ENCODE measurements at places on chromosomes 6 and 20.
A peak's percentile ranks its signal among the peaks of the same experiment; 100 is the strongest.

GRCh38 chr6:144782634-144783033 is 497.5 kb downstream of the UTRN start:
- H3K27me3 ChIP-seq = no peaks in the 10 kb centered on the region
- H3K36me3 ChIP-seq = peaks cover 1% of the 10 kb centered on the region
- peak; percentile 25 for DNase-seq
- no peak overlapping the region for H3K4me3 ChIP-seq
- H3K27ac ChIP-seq = no peak overlapping the region

DNA sequence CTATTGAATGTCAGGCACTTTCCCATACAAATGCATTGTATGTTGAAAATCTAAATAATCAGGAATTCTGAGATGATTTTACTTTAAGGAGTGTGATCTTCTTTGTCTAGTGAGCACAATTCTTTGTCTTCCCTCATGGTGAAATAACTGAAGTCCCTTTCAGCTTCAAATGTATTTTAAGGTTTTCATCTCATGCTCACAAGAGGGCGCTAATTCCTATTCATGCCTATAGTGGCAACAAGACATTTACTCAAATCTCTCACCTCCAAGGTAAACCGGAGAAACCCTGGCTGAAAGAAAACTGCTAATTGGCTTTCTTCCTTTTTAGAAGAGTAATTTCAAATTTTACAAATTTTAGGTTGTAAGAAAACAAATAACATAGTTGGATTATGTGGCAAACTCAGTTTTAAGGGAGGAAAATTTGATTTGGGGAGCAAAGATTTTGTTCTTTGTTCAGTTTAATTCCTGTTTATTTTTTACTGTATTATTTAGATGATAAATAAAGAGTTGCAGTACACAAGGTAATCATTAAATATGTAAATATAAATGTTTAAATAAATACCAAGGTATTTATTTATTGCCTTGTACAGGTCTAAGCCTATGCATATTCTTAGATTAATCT is 69.1 kb downstream of the SLC35F1 start:
- peak; percentile 5 for DNase-seq
- no peak overlapping the region for H3K4me3 ChIP-seq
- no peaks in the 10 kb centered on the region for H3K36me3 ChIP-seq
- H3K27me3 ChIP-seq = peaks cover 7% of the 10 kb centered on the region
- no peaks in the 10 kb centered on the region for H3K4me1 ChIP-seq

DNA sequence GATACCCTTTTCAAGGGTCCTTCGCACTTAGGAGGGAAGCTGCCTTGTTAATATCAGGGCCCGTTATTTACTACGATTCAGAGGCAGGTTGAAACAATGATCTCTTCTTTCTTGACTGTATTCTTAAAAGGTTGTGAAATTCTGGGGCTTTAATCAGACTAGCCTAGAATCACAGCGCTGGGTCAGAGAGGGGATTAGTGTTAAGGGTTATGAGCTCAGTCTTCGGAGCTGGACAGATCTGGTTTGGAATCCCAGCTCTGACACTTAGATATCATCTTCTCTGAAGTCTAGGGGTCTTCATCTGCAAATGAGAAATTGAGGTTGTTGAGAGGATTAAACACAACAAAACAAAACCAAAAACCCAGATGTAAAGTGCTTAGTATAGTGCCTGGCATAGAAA is 77.4 kb downstream of the CD83 start:
- no peaks in the 10 kb centered on the region for H3K36me3 ChIP-seq
- peaks cover 2% of the 10 kb centered on the region for H3K27me3 ChIP-seq
- no peak overlapping the region for H3K27ac ChIP-seq

- DNase-seq = no peak
- H3K27ac ChIP-seq = no peak overlapping the region
- H3K27me3 ChIP-seq = peaks cover 16% of the 10 kb centered on the region
- H3K4me3 ChIP-seq = no peak overlapping the region
- no peaks in the 10 kb centered on the region for H3K36me3 ChIP-seq
- H3K4me1 ChIP-seq = no peaks in the 10 kb centered on the region
These were observed 180.5 kb upstream of the PMEPA1 start for GRCh38 chr20:57890202-57890800.

DNA sequence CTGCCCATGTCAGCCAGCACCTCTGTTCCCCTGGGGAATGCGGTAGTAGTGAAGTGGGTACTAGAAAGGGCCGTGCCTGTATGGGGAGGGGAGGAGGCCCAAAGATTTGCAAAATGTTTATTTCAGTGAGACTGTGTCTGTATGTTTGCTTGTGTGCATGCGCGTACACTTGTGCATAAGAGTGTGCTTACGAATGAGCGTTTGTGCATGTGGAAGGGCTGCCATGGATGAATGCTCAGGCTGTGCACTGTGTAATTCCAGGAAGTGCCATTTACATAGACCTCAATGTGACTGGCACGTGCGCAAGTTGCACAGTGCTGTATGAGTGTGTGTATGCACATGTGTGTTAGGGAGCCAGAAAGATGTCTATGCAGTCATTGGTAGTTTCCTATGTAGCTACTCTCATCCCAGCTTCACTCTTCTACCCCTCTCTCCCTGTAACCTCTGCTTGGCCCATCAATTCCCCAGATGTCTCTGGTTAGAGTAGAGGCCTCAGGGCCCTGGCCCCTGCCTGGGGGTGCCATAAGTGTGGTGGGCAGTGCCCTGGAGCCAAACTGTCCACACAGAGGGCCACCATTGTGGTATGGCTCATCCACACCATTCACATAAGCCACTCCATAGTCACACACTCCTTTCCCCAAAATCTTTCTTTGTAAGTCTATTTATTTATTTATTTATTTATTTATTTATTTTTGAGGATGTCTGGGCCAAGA is 26.8 kb upstream of the SLC22A7 start:
- H3K4me3 ChIP-seq = no peak overlapping the region
- DNase-seq = no peak
- H3K27me3 ChIP-seq = peaks cover 25% of the 10 kb centered on the region
- no peaks in the 10 kb centered on the region for H3K36me3 ChIP-seq

DNA sequence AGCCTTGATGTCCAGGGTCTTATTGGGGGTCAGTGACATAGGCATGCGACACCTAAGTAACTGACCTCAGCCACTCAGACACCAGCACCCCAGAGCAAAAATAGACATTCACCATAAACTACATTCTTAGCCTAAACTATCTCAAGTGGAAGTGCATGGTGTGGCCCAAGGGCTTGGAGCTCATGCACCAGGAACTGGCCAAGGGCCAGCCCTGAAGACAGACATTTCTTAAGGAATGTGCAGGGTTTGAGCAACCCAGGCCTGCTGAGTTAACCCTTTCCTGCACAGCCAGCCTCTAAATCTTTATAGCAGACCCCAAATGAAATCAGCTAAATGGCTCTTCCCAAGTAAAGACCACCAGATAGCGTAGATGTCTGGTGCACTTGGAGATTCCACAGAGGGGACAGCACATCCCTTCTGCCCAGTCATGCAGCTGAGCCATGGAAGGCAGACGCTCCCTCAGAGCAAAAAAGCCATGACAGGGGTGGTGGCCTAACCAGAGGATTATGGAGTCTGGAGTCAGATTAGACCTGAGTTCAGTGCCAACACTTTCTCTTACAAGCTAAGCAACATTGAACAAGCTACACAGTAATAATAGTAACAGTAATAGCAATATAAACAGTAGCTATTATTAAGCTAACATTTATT is 222.6 kb downstream of the ZMYND8 start:
- H3K4me1 ChIP-seq = no peaks in the 10 kb centered on the region
- H3K27ac ChIP-seq = no peak overlapping the region
- peaks cover 10% of the 10 kb centered on the region for H3K27me3 ChIP-seq
- DNase-seq = no peak

DNA sequence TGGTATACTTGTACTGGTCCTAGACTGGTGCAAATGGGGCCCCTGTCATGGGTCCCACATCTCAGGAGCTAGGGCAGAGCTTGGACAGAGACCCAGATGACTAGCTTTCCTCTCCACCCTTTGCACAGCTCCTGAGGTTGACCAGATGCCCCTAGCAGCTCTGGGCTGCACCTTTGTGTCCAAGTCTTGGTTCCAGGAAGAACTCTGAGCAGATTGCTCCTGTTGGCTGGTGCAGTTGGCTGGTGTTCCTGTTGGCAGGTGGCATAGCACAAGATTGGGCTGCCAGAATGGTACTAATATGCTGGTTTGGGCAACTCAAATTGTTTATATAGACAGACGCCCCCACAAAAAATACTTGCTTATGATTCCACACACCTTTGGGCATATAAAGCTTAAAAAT is 89.4 kb upstream of the EZR start:
- H3K36me3 ChIP-seq = peaks cover 3% of the 10 kb centered on the region
- H3K27me3 ChIP-seq = no peaks in the 10 kb centered on the region
- DNase-seq = no peak
- H3K4me1 ChIP-seq = peaks cover 31% of the 10 kb centered on the region
- no peak overlapping the region for H3K4me3 ChIP-seq
- no peak overlapping the region for H3K27ac ChIP-seq

- H3K27ac ChIP-seq = no peak overlapping the region
- no peaks in the 10 kb centered on the region for H3K4me1 ChIP-seq
These were observed 799 bp upstream of the ME1 start for GRCh38 chr6:83431545-83432155.

GRCh38 chr20:37335642-37336368 is 10.1 kb upstream of the SRC start:
- H3K4me3 ChIP-seq = no peak overlapping the region
- no peak for DNase-seq
- H3K27me3 ChIP-seq = no peaks in the 10 kb centered on the region
- H3K4me1 ChIP-seq = peaks cover 20% of the 10 kb centered on the region

DNA sequence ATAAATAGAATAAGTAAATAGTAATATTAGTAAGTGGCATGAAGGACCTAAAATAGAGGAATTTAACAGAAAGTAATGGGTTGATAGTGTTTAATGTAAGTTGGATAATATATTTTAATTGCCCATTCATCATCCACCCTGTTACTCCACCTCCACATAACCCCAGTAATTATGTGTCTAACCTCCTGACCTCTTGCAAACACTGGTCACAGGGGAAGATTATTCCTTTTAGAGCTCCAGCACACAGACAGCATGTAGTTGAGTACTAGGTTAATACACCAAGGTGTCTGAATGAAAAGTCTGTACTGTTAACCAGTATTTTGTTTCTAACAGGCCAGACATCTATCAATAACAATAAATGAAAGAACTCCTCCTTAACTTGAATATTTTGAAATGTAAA is 92.4 kb upstream of the EYS start:
- no peak overlapping the region for H3K27ac ChIP-seq
- H3K27me3 ChIP-seq = no peaks in the 10 kb centered on the region
- no peak for DNase-seq
- H3K36me3 ChIP-seq = no peaks in the 10 kb centered on the region

- no peaks in the 10 kb centered on the region for H3K36me3 ChIP-seq
- no peak overlapping the region for H3K4me3 ChIP-seq
- no peak for DNase-seq
- no peak overlapping the region for H3K27ac ChIP-seq
These were observed 204.1 kb upstream of the KCNQ5 start for GRCh38 chr6:72417759-72418158.

- peaks cover 3% of the 10 kb centered on the region for H3K36me3 ChIP-seq
- no peak overlapping the region for H3K4me3 ChIP-seq
- peaks cover 15% of the 10 kb centered on the region for H3K4me1 ChIP-seq
- no peak for DNase-seq
- H3K27ac ChIP-seq = no peak overlapping the region
These were observed 58.5 kb downstream of the PCNA start for GRCh38 chr20:5061213-5061612.

GRCh38 chr6:161168281-161168891 is 105.5 kb downstream of the AGPAT4 start:
- DNase-seq = no peak
- H3K4me3 ChIP-seq = no peak overlapping the region
- no peaks in the 10 kb centered on the region for H3K4me1 ChIP-seq
- H3K27ac ChIP-seq = no peak overlapping the region

- no peaks in the 10 kb centered on the region for H3K36me3 ChIP-seq
- H3K4me3 ChIP-seq = no peak overlapping the region
- H3K27ac ChIP-seq = no peak overlapping the region
- DNase-seq = no peak
- peaks cover 48% of the 10 kb centered on the region for H3K27me3 ChIP-seq
These were observed 6.9 kb upstream of the RRBP1 start for GRCh38 chr20:17688965-17689364.

DNA sequence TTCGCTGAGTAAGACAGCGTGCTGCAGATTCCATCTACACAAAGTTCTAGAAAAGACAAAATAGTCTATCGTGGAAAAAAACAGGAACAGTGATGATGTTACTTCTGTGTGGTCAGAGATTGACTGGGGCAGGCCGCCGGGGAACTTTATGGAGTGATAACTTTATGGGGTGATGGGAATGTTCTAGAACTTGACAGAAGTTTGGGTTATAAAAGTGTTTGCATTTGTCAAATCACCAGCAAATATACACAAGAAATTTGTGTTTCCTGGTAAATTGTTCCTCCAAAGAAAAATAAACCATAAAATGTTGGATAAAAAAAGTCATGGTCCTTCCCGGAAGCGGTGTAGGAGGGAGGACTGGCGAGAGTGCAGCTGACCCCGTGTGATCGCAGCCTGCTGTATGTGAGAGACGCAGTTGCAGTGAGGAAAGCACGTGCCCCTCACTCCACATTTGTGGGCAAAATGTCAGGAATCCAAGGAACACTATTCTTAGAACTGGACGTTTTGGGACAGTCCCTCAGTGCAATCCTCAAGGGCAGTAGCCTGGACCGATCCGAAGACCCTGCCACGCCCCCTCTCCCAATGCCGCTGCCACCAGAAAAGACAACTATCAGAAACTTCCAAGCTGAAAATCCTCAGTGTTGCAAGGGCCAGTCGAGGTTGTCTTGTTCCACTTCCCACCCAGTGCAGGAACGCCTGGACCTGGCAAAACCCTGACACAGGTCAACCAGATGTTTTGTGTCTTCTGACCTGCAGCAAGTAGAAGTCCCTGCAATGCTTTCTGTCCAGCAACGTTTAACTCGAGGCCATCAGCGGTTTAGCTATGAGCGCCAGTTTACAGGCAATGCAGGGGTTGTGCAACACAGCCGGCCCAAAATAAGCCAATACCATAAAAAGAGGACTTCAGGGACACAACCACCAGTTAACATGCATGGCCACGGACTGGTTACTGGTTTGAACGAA is 80.5 kb upstream of the QKI start:
- DNase-seq = no peak
- H3K4me3 ChIP-seq = no peak overlapping the region
- no peak overlapping the region for H3K27ac ChIP-seq

GRCh38 chr6:56009636-56010035 is 134.2 kb upstream of the BMP5 start:
- H3K27ac ChIP-seq = no peak overlapping the region
- no peak for DNase-seq

DNA sequence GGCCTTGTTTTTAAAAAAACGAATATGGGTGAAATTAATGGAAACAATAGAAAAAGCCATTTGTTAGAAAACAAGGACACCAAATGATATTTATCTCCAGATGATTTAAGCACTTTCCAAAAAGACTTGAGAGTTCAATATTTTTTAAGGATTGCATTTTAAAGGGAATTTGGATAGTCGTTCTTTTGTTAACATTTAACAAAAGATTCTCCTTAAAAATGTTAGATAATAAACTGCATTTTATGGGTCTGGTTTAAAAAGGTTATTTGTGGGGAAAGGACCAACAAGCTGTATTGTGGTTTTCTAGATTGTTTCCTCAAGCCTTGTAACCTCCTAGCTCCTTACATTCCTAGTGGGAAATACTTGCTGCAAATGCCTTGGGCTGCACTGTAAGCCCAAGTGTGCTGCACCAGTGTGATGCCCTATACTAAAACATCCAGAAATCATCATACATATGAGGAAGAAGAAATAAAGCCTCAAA is 1.5 kb upstream of the PHIP start:
- peak overlapping the region; percentile 97 for H3K27ac ChIP-seq
- peaks cover 21% of the 10 kb centered on the region for H3K4me1 ChIP-seq
- H3K27me3 ChIP-seq = peaks cover 16% of the 10 kb centered on the region
